ENCODE measurements at places on chromosomes 2 and 18. TPM values are rescaled to one million over a fixed set of nuclear protein-coding genes. Genes with fewer than 3 reads are reported as not detected.

The MAP3K19 gene
- total RNA-seq: not detected

The CHRND gene
- not detected for total RNA-seq

The AP1S3 gene
- 2.2 TPM for total RNA-seq

The SLC11A1 gene
- 0.29 TPM for total RNA-seq

The CEP192 gene
- total RNA-seq: 29.8 TPM

The SPATA3 gene
- total RNA-seq: not detected

The CLIP4 gene
- total RNA-seq: 124 TPM

The TCF23 gene
- not detected for total RNA-seq

Measured in osteoblast (primary cell).